T-helper 2 cell (primary cell): ENCODE measurements at places on chromosomes 13 and 19.
A peak's percentile ranks its signal among the peaks of the same experiment; 100 is the strongest.

- no peak for DNase-seq
Observed at GRCh38 chr19:1355568-1356507, 27.9 kb upstream of the NDUFS7 start.

- no peak for DNase-seq
Observed at GRCh38 chr19:21705393-21705792, 62.0 kb downstream of the ZNF100 start.

- no peak for DNase-seq
Observed at GRCh38 chr19:34458677-34459076, 22.9 kb upstream of the WTIP start.

- DNase-seq, result no peak
Observed at GRCh38 chr13:113901642-113902041, 37.8 kb upstream of the GAS6 start.

DNA sequence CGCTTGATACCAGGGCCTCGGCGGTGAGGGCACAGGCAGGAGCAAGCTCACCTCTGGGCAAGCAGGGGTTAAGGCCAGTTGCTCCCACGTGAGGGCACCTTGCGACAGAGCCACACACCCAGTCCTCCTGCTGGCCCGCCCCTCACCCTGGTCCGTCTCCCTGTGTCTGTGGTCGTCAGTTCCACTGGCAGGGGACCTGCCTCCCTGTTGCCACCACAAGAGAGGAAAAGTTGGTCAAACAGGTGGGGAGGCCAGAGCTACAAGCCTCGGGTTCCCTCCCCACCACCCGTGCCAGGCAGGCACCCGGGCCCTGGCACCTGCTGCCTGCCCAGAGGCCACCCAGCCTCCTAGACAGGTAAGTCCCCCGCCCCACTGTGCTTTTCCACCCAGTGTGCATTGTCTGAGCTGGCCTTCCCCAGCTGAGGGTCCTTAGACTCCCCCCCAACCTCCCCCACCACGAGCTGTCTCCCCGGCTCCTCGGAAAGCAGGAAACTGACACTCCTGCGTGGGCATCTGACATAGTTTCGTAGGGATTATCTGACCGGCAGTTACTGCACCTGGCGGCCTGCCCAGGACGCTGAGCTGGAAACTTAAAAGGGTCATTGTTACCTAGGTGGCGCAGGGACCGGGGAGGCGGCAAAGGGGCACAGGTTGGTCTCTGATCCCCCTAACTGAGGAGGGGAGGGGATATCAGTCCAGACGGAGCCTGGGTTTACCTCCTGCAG is at the start of gene TJP3:
Gene TJP3 (plus strand): TSS at position 178 of the 725 bp plus-strand sequence. CDS start 20,049 bp downstream, outside the sequence.
- no peak for DNase-seq

DNA sequence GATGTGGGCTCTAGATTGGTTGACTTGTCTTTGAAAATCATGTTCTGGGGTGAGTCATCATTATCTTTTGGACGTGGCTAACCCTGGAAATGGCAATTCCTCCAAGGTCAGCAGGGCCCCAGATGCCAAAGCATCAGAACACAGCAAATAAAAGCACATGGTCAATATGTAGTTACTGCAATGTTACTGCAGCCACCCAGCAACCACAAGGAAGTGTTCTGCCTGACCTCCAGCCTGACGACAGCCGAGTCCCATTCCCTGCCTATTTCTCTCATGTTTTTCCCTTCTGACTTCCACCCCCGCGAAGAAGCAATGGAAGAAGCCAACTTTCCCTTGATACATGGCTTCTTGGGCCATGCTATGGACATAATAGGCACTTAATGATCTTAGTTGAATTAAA is 577.9 kb downstream of the IRS2 start:
- DNase-seq, result no peak

- DNase-seq, result no peak
Observed at GRCh38 chr13:112747256-112747655, 57.4 kb downstream of the ATP11A start.

DNA sequence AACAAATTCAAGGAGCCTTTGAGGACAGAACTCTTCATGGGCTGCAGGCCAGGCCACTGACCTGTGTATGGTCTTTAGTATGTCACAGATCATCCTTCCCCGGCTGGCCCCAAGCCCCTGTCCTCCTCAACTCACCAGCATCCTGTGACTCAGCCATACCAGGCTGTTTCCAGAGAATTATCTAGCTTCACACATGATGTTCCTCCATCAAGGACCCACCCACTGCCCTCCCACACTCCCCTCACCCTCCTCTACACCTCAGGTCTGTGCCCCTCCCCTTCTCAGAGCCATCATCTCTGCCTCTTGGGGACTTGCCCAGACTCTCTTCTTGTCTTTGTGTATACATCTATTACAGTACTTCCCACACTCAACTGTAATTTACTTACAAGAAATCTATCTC is 14.7 kb downstream of the DCT start:
- DNase-seq, result no peak

GRCh38 chr19:23991170-23991569 is 76.5 kb downstream of the ZNF726 start:
- peak; percentile 2 for DNase-seq

DNA sequence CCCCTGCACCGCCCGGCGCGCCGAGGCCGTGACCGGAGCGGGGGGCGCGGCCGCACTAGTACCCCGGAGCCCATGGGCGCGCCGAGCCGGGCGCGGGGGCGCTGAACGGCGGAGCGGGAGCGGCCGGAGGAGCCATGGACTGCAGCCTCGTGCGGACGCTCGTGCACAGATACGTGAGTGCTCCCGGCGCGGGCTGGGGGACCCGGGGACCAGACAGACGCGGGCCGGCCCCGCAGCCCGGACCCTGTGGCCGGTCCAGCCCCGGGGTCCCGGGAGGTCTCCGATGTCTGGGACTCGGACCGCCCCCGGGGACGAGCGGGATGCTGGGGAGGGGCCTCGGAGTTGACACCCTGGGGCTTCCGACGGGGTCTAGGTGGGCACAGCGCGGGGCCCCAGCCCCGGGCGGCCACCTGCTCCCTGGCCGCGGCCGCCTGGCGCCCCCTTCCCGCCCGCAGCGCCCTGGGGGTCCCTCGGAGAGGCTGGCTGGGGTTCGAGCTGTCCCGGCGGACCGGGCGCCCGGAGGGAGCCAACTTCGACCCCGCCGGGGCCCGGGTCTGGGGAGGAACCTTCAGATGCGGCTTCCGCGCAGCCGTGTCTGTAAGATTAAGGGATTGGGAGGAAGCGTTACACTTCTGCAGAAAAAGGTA is 568 bp downstream of the ATP11A start:
- DNase-seq, result no peak

DNA sequence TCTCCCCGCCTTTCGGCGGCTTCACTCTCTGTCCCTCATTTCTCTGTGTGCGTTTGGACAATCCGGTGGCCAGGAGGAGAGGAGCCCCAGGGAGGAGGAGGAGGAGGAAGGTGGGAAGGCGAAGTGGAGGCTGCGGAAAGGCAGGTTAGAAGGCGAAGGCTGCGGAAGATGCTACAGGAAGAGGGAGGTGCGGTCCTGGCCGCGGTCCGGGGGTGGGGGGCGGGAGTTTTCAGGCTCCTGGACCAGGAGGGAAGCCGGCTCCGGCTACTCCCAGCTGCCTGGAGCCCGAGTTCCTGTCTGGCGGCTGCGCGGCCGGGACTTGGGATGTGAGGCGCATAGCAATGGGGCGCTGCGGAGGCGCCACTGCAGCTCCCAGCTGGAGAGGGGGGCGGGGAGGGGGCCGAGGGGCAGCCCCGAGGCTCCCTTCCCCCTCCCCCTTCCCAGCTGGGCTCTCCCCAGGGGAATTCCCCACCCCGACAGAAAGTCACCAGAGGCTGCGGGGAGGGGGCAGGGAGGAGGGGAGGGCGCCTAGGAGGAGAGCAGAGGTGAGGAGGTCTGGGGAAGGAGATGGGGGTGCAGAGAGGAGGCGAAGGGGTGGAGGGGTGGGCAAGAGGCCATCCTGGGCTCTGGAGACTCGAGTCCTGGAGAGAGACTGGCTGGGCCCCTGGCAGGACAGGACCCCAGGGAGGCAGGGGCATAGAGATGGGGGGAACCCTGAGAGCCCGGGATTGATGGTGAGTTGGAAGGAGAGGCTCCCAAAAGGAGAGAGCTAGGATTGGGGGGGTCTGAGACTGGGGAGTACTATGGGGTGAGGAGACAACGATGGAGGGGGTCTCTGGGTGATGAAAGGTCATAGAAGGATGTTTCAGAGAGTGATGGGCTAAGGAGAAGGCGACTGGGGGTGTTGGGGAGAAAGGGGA is 2.0 kb downstream of the LRRC4B start:
- no peak for DNase-seq

GRCh38 chr19:21680026-21680425 is 87.4 kb downstream of the ZNF100 start:
- no peak for DNase-seq

- no peak for DNase-seq
Observed at GRCh38 chr13:100600461-100600860, 11.9 kb upstream of the GGACT start.

DNA sequence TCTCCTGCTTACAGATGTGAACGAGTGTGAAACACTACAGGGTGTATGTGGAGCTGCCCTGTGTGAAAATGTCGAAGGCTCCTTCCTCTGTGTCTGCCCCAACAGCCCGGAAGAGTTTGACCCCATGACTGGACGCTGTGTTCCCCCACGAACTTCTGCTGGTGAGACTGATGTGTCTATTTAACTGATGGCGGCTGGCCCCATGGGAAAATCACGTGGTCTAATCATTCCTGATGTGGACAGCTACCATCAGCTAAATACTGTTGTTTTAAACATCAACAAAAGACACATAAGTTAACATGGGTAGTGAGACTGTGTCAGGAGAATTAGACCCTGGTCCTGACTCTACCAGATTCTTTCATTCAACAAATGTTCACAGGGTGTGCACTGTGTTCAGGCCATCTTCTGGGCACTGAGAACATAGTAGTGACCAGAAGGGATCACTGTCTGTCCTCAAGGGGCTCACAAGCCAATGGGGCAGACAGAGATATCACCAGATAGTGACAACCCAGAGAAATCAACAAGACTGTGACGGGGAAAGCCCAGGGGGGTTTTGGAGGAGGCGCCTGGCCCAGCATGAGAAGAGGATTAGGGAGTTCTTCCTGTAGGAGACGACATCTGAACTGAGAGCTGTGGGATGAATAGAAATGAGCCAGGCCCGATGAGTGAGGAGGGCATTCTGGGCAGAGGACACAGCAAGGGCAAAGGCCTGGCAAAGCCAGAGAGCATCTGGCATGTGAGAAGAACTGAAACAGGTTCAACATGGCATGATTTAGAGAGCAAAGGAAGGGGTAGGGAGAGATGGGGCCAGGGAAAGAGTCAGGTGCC is 18.4 kb downstream of the LTBP4 start:
- no peak for DNase-seq

DNA sequence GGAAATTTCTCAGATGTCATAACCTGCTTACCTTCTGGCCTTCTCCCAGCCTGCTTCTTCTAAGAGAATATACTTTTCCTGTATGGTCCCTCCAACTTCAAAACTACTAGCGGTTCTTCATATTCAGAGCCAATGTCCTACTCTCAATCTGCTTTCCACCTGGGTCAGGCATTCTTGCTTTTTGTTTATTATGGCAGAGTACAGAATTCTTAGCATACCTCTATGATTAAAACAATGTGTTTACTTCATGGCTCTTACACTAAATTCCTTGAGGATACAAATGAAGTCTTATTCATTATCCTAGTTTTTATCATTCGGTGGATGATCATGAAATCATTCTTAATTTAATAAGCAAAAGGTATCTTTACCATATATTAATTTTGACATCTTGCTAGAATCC is 484.2 kb upstream of the SLITRK1 start:
- DNase-seq, result no peak

GRCh38 chr19:15841875-15842569 is 26.6 kb upstream of the OR10H1 start:
- DNase-seq, result no peak

GRCh38 chr13:101453784-101454201 is 1.3 kb downstream of the ITGBL1 start:
- DNase-seq, result no peak

DNA sequence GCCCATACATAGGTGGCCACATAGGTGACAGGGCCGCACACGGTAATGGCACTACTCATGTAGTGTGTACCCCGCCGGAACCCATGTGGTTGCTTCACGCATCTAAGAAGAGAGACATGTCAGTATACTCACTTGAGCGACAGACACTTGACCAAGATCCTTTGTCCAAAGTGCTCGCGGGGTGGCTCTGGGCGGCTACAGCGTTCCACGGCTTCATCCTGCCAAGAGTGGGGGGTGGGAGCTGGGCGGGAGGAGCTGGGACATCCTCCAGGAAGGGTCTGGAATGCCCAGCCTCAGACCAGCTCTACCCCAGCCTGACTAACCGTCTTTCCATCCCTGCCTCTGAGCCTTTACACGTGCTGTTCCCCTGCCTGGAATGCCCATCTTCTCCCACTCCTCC is 8.5 kb downstream of the ANGPTL8 start:
- no peak for DNase-seq

DNA sequence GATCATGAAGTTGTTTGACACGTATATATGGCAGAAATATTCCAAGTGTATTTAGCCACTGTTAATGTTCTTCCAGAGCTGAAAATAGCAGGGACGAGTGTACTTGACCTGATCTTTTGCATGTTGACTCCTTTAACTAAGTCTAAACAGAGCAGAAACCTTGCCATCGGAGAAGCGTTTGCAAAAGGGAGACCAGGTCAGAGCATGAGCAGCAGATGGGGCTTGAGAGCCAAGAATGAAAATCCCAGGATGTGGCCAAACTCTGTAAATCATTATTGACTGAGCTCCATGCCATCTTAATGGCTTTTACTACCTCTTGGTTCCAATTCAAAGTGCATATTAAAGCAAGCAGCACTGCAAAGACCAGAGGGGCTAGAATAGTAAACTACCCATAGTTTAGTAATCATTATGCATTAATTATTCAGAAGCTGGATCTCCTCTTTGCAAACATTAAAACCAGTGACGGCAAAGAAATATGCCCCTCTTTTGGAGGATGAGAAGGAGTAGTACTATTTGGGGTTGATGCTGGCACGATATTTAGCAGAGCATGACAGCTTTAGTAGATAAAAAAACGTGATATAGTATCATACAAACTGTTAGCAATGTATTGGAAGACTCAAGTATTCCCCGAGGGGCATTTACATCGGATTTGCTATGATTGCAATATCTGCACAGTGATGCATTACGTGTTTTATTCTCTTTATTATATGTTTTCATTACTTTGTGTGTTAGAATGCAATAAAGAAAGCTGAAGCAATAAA is 55.7 kb downstream of the FAM216B start:
- DNase-seq, result no peak

DNA sequence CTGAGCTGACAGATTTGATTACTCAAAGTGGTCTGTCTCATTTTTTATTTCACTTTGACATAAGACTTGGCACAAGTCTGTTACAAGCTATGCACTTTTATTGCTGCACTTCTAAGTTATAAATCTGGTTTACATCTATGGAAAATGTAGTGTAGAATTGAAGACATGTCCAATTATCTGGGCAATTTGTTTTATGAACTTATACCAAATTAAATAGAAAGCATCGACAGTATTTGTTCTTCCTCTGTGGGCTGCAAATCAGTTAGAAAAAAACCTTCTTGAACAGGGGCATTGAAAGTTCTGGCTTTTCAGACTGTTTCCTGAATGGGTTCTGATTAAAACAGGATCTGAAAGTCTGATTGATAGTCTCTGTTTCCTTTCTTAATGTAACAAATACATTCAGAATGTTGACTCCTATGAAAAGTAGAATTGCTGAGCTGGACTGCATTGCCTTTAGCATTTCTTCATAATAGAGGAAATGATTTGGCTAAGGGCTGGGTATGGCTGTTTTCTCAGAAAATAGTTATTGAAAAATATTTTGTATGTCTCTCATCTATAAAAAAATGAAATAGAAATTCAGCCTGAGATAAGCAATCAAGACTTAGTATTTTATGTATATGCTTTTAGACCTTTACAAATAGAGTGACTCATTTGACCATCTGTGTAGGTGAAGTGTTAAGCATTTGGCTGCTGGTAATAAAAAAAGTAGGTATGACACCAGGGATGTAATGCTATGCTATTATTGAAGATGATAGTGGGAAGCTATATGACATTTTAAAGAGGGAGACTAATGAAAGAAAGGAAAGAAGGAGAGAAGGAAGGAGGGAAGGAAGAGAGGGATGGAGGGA is 210.9 kb upstream of the SPRY2 start:
- DNase-seq, result no peak
